Thoracic aorta (tissue), 2 donors: ENCODE measurements at places on chromosomes 6 and 20. TPM values are rescaled to one million over a fixed set of nuclear protein-coding genes. Genes with fewer than 3 reads are reported as not detected.

DNA sequence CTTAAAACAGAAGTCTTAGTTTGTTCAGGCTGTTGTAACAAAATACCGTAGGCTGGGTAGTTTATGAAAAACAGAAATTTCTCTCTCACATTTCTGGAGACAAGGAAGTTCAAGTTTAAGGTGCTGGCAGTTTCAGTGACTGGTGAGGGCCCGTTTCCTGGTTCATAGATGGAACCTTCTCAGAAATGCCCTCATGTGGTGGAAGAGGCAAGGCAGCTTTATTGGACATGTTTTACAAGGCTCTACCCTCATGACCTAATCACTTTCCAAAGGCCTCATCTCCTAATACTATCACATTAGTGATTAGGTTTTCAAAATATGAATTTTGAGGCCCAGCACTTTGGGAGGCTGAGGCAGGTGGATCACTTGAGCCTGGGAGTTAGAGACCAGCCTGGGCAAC lies 2.4 kb downstream of the HEBP2 start:
- no peak for DNase-seq

ADGB gene
- not detected for total RNA-seq

- DNase-seq: no peak
Measured at GRCh38 chr6:167469672-167470071, 144.8 kb downstream of the TTLL2 start.

SRMS gene
- not detected for total RNA-seq

MUC22 gene
- total RNA-seq: not detected

ADTRP gene
- total RNA-seq: not detected

GRCh38 chr20:23143098-23143497 lies 57.0 kb upstream of the CD93 start:
- DNase-seq: peak; percentile 53

GRCh38 chr20:17568045-17568788 lies 1.7 kb upstream of the DSTN start:
- no peak for DNase-seq

HCK gene
- total RNA-seq: 38.1 TPM

EYS gene
- total RNA-seq: not detected

GRCh38 chr6:154522576-154522975 lies 12.1 kb upstream of the CNKSR3 start:
- no peak for DNase-seq

PRDM13 gene
- not detected for total RNA-seq

NT5E gene
- total RNA-seq: 57.4 TPM

DNA sequence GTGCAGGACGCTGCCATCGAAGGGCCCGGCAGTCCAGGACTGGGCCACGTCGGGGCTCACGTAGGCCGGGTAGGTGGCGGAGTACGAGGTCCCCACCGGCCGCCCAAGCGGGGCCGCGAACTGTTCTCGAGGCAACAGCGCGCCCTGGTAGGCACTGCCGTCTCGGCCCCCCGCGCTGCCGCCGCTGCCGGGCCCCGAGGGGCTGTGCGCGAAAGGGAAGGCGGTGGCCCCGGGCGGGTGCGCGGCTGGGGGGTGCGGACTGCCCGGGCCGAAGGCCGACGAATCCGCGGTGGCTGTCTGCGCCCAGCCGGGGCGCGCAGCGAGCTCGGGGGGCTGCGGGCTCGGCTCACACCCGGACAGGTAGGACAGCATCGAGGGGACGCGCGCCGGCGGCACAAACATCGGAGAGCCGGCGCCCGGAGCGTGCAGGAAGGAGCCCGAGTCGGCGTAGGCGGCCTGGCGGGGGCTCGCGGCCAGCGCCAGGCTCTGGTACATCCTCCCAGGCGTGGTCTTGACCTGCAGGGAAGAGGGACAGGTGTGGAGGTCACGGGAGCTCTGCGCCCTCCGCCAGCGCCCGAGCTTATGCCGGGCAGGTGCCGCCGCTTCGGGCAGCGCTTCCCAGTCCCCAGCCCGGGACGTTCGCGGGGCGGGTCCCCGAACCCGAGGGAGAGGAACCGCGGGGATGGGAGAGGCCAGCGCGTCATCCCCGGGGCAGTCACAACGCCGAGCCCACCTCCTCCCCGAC lies 596 bp downstream of the GATA5 start:
- no peak for DNase-seq

DNA sequence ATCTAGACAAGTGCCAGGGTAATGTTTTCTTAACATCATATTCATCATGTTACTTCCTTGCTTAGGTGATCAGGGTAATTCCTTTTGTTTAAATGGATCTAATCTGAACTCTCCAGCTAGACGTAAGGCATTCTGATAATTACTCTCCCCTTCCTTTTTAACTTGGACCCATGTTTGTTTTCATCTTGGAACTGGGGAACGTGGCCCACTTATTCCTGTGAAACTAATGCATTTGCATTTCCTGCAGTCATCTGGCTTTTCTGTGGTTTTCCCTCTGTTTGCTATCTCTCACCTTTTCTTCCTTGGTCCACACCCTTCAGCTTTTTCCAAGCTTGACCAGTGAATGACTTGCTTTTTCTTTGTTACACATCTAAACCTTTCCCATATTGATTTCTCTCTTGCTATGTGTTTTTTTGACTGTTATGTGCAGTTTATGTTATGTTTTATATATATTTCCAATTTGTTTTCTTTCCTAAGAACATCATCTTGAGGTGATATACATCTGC lies 33.3 kb downstream of the SLX4IP start:
- DNase-seq: no peak

GRCh38 chr6:42378125-42378524 lies 73.6 kb downstream of the TRERF1 start:
- no peak for DNase-seq

UST gene
- total RNA-seq: 30.8 TPM

DNA sequence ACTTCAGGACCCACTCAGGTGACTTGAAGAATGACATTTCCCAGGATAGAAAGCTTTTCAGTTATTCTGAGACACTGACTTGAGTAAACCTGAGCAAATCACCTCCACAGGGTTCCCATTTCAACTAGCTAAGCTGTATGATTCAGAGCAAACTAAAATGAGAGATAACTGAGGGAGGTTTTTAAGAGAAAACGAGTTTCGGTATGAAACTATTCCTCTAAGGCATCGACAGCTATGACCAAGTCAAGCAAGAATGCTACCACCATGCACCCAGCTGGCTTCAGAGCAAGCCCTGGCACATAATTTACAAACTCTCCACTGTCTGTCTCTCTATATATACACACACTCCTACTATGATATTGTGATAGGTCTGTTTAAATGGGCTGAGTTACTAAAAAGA lies 75.4 kb downstream of the PERP start:
- DNase-seq: no peak

SIRPD gene
- not detected for total RNA-seq

DNA sequence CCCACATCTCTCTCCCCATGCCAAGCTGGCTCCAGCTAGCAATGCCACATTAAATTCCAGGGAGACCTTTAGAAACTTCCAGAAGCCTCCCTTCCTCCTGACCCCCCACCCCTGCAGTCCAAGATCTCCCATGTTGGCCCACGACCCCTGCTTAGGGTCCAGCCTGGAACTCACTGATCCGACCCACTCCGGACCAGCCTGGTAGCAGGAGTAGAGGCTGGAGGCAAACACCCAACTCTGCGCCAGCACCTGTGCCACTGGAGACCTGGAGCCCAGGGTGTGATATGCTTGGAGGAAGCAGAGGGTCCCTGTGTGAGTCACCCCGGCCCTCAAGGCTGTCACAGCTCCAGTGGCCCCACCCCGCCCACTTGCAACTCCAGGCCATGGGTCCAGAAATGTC lies 3.3 kb upstream of the ULBP1 start:
- no peak for DNase-seq

DNA sequence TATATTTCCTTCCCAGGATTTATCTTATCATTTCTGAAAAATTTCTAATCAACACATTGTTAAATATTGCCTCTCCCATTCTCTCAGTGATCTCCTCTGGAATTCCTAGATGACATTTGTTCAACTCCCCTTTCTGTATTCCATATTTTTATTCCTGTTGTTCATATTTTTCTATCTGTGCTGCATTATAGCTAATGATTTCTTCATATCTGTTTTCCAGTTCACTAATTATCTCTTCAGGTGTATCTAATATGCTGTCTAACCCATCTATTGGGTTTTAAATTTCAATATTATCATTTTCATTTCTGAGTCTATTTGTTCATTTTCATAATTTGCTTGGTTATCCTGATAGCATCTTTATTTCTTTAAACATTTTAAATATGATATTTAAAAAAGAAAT lies 141.9 kb downstream of the GRM4 start:
- DNase-seq: no peak

DNA sequence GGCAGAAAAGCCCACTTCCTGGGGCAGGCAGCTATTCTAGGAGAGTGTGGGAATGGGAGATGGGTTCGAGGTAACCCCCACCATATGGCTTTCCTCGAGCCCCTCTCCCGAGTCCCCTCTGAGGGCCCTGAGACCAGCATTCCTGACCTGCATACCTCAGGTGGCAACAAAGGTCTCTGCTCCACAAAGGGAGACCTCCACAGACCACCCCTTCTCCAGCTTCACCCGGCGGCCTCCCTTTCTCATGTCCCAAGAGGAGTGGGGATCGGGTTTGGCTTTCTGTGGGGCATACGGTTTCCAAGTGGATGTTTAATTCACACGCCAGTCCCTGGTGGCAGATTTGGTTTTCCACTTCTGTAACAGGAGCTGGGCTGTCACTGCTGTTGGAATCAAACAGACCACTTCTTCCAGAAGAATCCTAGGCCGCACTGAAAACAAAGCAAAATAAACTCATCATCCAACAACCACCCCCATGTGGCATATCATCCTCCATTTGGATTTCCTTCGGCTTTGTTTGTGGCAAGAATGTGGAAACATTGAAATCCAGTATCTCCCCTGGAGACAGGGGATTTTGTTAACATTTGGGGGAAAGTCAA lies 83.2 kb downstream of the DLL1 start:
- no peak for DNase-seq
